Right forelimb (tissue), 1 donor: ENCODE measurements at places on chromosomes 5 and 9.

GRCh38 chr9:121651295-121652020 lies at the start of gene DAB2IP:
Gene DAB2IP, plus strand, starts transcription at chr9:121651634. Its CDS starts 142 bp downstream, at chr9:121651776.
- DNase-seq: peak; percentile 86

DNA sequence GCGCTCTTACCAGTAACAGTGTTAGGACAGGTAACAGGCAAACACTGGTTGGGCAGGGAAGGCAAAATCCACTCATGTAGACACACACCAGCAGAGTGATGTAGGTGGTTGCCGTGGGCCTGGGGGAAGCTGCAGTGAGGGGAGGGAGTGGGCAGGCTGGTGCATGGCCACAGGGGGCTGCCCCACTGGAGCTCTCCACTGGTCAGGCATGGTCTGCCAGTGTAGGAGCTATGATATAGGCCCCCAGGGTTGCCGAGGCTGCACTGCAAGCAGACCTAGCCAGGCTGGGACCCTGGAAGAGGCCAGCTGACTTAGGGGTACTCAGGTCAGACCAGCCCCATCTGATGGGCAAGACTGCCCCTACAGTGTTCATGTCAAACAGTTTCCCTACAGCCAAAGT lies 154.6 kb downstream of the GDNF start:
- DNase-seq: no peak

GRCh38 chr5:40743771-40744170 lies 12.0 kb downstream of the TTC33 start:
- DNase-seq: no peak

GRCh38 chr9:14403081-14403480 lies 89.1 kb upstream of the NFIB start:
- DNase-seq: no peak

- no peak for DNase-seq
Measured at GRCh38 chr9:134592819-134593200, 48.8 kb upstream of the COL5A1 start.

GRCh38 chr5:55966284-55966683 lies 28.5 kb downstream of the IL6ST start:
- DNase-seq: no peak

DNA sequence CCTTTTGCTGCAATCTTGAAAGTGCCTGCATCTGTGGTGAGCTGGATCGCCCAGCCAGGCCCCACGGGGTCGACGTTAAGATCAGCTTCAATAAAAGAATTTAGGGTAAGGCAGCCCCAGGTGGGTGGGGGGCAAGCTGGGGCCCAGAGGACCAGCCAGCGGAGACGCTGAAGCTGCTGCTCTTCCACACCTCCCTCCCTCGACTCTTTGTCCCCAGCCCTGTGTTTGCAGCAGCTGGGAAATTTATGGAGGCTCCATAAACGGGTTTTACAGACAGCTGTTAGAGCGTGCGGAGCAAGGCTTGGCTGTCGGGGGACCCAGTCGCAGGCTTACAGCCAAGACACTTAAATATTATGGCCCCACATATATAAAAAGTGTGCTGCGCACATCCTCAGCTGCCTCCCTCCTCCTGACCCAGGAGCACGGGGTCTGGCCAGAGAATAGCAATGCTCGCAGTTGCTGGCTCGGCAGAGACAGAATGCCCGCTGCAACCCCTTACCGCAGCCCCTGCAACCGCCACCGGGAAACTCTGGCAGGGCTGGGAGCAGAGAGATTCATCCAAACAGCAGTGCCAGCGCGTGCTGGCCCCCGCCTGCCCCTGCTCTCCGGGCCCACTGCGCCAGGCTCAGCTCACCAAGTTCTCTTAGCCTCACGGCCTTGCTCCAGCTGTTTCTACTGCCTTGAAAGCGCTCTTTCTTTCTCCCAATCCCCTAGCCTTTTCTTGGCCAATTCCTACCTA lies 28.4 kb upstream of the MVB12B start:
- DNase-seq: peak; percentile 76

DNA sequence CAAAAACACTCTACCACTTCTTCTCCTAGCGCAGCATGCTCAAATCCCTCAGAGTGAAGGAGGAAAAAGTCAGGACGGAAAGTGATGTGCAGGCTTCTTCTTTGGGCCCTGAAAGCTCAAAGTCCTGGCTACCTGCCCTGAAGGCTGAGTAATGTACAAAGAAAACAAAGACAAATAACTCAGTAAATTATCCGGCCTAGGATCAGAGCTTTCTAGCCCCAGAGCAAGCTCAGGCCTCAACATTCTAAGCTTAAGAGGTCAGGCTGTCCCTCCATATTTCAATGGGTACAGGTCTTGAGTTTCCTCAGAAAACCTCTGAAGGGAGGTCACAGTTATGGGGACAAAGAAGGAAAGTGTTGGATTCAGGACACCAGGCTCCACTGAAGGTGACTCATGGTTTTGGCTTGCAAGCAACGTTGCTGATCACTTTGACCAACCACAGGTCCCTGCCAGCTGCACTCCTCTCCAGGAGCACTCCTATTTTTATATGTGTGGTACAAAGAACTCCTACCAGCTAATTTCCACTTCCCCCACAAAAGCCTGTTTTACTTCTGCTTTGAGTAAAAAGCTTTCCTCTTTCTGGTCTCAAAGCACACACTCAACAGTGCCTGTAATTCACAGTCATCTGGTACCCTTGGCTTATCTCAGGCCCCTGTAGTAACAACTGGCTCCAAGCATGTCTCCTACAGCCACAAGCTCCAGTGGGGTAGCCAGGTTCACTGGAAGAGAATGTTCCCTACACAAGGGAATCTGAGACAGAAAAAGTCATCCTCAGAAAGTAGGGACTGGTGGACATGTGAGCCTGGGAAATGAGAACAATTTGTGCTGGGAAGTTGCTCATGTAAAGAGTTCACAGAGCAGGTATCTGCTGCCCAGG lies 115.7 kb downstream of the UGCG start:
- no peak for DNase-seq

GRCh38 chr9:84863372-84863771 lies 193.8 kb downstream of the NTRK2 start:
- no peak for DNase-seq

DNA sequence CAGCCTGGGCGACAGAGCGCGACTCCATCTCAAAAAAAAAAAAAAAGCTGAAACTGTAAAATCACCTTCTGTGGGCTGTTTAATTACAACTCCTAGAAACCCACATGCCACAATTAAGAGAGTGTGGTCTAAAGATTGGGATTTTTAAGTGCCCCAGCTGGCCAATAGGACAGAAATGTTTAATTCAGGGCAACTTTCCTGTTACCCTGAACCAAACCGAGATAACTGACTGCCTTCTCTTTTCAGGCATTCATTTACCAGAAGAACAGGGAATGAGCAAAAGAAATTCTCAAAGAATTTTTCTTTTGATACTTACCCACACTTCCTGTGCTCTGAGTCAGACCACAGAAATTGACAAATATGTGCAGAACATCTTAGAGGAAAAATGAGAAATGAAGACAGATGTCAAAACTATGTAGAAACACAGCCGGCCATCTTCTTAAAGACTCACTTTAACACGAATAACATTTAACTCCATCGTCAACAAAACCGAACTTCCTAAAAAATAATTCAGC lies 221.3 kb upstream of the DAPK1 start:
- no peak for DNase-seq

DNA sequence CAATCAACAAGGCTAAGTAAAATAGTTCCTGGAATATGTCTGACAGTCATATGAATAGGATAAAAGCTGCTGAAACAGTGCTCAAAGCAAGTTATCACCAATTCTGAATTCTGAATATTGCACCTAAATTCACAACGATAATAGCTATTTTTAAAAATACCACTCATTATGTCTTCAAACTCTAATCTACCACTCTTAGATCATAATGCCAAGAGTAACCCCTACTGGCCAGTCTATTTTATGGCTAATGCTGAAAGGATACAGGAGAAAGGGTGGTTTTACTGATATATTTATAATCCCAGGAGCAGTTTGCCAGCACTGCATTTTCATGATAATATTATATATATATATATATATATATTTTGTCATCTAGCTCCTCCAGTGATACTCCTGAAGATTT lies 232.8 kb downstream of the PDE4D start:
- no peak for DNase-seq

DNA sequence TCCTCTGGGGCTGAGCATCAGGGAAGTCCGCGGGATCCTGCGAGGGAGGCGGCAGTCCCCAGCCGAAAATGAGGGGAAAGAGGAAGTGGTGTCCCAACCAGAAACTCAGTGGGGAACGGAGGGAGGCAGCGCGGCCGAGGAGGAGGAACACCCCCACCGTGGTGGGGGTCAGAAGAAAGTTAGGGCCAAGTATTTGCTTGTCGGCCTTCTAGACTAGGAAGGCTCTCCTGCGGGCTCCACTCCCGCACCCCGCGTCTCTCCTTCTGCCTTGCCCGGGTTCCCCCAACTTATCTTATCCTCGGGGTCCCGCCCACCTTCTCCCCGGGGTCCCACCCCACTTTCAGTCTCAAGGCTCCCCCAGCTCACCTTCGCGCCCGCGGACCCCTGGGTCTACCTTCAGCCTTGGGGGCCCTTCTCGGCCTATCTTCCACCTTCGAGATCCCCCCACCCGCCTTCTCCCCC lies 557 bp upstream of the PHF2 start:
- DNase-seq: peak; percentile 71

DNA sequence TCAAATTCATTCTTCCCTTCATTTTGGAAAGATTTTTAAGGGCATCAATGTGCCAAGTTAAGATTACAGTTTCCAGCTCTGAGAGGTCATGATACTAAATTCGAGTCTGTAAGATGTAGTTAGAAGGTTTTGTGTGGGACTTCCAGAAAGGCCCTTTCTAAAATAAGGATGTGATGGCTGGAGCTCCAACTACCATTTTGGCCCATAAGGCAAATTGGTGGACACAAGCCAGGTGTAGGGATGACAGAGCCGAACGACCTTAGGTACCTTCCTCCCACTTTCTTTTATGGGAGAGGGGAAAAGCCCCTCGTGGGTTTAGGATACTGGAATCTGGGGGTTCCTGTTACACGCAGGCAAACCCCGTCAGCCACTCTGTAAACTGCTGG lies 54.3 kb upstream of the PTPDC1 start:
- no peak for DNase-seq

DNA sequence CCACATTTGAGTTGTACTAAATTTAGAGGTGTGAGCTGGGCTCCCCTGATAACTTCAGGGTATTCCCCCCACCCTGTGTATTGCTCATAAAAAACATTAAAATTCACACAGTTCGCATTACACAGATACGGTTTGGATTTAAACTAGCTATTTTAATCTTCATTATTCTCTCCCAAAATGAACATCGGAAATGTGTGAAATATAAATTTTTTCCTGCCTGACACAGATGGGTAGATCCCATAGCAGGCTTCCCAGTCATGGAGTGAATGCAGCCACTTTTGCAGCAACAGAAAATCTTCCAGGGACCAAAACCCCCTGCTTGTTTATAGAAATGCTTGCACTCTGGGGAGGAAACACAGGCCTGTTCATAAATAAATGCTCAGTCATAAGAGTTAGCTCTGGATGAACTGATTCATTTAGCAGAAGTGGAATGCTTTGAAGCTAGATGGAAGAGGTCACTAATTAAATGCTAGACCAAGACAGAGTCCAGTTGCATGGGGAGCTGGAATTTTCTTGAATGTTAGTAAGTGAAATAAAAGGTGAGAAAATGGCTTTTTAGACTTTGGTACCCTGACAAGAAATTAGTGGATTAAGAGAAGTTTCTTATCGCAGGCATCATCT lies 115.6 kb downstream of the PDE8B start:
- no peak for DNase-seq

DNA sequence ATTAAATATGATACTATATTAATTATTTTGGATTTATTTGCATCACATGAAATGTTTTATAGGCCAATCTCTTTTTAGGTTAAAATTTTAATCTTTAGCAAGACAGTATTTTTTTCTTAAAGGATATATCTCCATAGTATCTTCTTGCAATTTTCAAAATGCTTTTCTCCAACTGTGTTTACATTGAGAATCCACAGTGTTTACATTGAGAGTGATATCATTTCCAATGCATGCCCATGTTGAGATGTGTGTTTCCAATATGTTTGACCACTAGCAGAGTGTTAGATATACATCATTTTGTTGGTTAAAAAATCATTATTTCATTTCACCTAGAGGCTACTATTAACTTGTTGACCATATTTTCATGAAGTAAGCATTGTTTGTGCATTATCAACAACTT lies 17.3 kb downstream of the VCAN start:
- no peak for DNase-seq

DNA sequence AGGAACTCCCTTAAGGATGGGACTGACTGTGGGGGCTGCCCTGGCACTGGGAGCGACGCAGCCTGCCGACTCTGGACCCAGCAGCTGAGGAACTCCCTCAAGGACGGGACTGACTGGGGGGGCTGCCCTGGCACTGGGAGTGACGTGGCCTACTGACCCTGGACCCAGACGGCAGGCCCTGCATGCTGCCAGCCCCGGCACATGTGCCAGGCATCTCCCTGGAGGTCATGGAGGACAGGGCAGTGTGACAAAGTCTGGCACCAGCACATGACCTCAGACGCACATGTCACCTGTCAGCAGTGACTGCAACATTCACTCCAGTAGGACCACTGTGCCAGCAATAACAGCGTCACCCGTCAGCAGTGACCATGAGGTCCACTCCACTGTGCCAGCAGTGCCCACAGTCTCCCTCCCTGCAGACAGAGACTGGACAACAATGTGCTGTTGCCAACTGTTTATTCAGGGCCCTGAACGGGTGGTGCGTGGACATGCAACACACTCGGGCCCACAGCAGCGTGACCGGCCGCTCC lies 4.5 kb downstream of the FBXW5 start:
- no peak for DNase-seq

DNA sequence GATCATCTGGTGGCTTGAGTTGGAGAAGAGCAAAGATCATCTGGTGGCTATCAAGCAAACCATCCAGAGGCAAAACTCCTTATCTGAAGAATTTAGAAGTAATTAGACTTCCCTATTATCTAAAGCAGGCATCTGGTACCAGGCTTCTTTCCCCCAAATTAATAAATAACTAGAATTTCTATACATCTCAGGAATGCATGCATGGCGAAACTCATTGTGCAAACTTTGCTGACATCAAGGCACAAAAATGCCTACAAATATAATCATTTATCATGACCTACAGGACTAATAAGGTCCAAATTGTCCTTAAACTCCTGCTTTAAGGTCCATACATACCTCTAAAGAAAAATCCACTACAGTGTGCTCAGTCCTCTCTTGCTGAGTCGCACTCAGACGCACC lies 6.0 kb downstream of the OR13D1 start:
- no peak for DNase-seq

DNA sequence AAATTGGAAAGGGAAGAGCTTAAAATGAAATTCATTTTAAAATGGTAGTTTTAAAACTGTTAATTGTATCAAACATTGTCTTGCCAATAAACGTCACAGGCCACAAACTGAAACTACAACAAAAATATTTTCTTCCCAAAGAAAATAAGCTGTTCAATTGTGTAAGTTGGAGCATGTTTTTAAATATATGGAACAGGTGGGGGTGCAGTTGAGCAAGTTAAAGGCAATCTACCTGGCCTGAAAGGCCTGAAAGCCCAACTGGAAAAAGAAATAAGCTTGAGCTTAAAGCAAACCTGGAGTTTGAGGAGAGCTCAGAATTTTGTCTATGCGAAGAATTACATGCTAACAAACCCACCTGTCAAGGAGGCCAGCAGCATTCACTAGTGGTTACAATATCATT lies 439.5 kb downstream of the ACTL7B start:
- no peak for DNase-seq

- DNase-seq: no peak
Measured at GRCh38 chr9:130395810-130396435, 48.8 kb upstream of the ASS1 start.

- DNase-seq: no peak
Measured at GRCh38 chr9:135225619-135226228, 138.3 kb downstream of the OLFM1 start.
